ENCODE measurements at places on chromosomes 6 and 20.

- no peak for DNase-seq
Observed at GRCh38 chr6:68728159-68728979, 93.3 kb downstream of the ADGRB3 start.

DNA sequence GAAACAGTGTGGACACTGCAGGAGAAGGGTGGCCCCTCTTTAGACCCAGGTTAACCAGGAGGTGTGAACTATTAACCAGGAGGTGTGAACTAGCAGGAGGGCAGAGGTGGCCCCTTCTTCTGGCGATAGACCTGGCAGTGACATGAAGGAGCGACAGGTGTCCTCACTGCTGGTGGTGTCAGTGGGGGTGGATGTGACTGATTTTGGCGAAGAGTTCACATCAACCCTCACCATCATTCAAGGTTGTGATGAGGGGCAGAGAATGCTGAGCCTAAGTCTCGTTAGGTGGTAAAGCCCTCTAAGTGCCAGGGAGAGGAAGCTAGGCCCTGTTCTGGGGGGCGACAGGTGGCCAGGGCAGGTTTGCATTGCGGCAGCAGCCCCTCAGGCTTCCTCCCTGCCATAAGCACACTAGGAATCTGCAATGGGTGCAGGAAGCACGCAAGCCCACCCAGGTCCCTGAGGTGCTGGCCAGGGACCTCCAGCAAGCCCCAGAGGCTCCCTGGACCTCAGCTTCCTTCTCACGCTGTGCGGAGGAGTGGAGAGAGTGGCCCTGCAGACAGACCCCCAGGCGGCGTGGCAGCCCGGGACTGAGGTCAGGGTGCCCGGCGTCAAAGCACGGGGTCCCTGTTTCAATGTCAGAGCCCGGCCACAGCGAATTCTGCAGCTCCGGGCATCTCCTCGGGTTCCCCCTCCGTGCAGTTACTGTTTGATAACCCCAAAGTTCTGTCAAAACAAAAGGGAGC, 13.7 kb downstream of the NPEPL1 start:
- no peak for DNase-seq

DNA sequence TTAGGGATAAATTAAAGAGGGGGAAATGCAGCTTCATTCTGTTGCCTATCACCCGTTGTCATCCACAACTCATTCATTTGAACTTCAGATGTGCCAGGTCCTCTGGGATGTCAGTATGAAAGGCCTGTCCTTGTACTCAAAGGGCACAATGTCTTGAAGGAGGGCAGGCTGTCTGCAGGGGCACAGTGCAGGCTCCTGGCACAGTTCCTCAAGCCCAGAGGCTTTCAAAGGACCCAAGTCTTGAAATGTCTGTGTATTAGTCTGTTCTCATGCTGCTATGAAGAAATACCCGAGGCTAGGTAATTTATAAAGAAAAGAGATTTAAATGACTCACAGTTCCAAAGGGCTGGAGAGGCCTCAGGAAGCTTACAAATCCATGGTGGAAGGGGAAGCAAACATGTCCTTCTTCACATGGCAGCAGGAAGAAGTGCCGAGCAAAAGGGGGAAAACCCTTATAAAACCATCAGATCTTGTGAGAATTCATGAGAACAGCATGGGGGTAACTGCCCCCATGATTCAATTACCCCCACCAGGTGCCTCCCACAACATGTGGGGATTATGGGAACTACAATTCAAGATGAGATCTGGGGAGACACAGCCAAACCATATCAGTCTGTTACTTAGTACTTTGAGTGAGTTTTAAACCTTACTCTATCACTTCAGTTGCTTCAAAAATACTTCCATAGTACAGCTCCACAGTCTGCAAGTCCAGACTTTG, 9.4 kb downstream of the SNX9 start:
- no peak for DNase-seq

DNA sequence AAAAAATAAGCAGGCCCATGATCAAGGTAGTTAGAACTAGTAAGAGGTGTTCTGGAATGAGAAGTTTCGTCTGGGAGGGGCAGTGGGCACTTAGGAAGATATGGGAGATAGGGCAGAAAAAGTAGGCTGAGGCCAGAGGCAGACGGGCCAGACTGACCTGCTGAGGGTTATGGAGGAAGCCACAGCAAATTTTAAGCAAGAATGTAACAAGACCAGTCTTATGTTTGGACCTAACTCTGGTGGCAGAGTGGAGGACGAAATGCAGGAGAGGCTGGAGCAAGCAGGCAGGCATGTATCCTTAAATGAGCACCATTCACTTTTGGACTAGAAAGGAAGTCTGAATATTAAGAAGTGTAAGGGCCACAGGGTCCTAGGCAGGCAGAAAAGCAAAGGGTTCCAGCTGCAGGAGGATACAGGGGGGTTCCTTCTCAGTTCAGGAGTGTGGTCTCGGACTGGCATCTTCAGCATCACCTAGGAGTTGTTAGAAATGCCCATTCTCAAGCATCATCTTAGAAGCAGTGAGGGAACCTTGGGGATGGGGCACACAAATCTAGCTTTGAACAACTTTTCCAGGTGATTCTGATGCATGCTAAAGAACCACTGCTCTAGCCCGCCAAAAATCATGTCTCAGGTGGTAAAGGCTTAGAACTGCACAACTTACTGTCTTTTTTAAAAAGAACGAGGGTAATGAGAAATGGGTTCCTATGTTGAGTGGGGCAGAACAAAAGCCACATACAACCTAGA, 1.7 kb upstream of the DSTN start:
- peak; percentile 46 for DNase-seq

DNA sequence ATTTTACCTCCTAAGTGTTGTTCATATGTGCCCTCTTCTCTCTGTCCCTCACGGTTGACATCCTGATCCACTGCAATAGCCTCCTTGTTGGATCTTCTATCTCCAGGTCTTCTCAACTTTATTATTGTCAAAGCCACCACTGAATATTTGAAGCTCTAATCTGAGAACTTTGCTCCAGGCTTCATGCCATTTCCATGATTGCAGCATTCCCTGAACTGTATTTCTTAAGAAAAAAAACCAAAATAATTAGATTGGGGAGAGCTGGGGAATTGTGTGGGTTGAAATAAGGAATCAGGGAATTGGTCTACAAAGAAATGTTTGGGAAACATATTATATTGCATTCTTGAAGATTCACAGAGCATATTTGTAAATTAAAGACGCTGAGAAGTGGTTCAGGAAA, 2.5 kb upstream of the STX7 start:
- no peak for DNase-seq

GRCh38 chr20:10490706-10491105, 55.6 kb downstream of the SLX4IP start:
- no peak for DNase-seq

- peak; percentile 29 for DNase-seq
Observed at GRCh38 chr6:44049163-44049988, 77.9 kb downstream of the MRPL14 start.

GRCh38 chr6:168961264-168961656, 292.4 kb downstream of the THBS2 start:
- DNase-seq, result no peak

DNA sequence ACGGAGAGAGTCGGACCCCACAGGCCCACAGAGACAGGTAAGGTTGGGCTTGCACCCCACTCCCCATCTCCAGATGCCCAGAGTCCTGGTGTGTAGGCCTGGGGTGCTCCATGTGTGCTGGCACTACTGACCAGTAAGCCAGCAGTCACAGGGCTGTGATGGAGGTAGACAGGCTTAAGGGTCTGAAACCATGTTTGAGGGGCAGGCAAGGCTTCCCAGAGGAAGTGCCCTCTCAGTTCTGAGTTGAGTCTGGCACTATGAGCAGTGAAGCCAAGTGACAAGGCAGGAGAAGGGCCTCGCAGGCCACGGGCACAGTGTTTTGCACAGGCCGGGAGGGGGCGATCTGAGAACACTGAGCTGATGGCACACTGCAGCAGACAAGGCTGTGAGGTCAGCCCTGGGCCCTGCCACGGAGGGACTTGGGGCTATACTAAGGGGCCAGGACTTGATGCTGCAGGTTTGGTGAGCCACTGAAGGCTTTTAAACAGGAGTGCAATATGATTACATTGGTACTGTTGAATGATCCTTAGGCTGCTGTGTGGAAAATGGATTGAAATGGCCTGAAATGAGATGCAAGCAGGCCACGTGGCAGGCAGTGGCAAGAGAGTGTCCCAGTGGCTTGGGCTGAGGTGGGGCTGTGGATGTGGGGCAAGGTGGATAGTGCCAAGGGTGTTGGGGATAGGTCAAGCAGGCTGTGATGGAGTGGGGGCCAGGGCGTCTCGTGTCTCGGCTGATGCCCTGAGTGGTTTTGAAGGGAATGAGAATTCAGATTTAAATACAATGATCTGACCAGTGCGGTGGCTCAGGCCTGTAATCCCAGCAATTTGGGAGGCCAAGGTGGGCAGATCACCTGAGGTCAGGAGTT, 20.3 kb downstream of the TTBK1 start:
- peak; percentile 52 for DNase-seq

- no peak for DNase-seq
Observed at GRCh38 chr20:62553136-62553837, 77.5 kb upstream of the GATA5 start.

DNA sequence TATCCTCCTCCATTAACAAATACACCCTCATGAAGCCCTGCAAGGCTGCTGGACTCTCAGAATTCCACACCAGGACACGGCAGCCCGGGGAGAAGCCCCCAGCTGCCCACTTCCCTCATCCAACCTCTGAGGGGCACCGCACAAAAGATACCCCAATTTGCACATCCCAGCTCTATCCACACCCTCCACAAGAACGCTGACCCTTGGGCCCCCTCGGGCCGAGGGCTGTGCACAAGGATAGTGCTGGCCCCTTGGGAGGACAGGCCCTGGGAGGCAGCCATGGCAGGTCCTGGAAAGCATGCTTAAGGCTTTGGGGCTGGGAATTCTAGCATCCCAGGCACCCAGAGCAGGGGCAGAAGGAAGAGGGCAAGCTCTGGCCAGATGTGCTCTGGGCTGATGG, 112.8 kb upstream of the PRND start:
- no peak for DNase-seq

- no peak for DNase-seq
Observed at GRCh38 chr6:23477586-23477985, 648.4 kb upstream of the NRSN1 start.

GRCh38 chr20:24731312-24731711, 217.8 kb upstream of the CST7 start:
- no peak for DNase-seq

- DNase-seq, result no peak
Observed at GRCh38 chr20:15091421-15092037, 754.1 kb upstream of the FLRT3 start.

DNA sequence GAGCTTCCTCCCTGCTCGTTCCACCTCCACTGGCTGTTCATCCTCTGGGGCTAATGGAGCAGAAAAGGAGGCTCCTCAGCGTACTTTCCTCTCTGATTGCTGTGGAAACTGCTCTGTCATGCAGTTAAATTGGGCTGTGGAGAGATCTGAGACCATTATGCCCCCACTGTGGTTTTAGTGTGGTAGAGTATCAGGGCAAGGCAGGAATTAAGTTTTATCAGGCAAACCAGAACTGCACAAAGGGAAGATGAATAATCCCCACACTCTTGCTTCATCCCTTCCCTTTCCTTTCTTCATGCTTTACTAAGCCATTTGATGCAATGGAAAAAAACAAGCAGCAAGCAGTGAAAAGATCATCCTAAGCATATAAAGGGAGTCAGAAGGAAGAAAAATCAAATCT, 11.9 kb upstream of the ME1 start:
- no peak for DNase-seq

DNA sequence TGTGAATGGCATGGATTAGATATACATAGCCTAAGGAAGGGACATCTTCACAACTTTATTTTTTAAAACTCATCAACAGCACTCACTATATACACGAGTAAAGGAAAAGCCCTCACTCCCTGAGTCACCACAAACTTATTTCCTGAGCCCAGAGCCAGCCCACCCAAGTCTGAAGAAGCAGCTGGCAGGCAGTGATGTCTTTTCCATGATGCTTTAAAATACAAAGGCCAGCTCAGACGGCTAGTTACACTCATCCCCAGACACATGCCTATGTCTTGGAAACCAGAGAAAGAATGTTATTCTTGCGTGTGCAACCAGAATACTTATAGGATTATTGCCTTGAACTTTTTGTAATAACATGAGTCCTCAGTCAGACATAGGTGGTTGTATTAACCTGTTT, 114.4 kb downstream of the ADGRG6 start:
- no peak for DNase-seq

DNA sequence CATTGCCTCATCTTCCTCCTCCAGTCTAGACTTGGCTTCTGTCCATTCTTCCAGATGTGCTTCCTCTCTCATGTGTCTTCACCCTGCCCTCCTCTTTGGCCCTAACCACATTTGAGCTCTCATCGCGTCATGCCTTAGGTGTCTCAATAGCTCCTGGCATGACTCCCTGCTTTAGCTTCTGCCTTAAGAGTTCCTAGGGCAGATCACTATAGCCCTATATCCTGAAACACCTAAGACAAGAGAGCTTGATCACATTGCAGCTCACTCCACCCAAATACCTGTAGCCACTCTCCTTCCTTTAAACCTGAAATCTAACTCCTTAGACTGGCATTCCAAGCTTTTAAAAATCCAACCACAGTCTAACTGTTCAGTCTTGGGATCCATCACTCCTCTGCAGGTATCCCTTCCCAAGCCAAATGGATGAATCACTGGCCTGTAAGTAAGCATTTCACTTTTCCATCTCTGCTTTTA, 69.0 kb upstream of the STXBP5 start:
- no peak for DNase-seq

GRCh38 chr6:102417368-102417998, 1024.0 kb downstream of the GRIK2 start:
- no peak for DNase-seq

DNA sequence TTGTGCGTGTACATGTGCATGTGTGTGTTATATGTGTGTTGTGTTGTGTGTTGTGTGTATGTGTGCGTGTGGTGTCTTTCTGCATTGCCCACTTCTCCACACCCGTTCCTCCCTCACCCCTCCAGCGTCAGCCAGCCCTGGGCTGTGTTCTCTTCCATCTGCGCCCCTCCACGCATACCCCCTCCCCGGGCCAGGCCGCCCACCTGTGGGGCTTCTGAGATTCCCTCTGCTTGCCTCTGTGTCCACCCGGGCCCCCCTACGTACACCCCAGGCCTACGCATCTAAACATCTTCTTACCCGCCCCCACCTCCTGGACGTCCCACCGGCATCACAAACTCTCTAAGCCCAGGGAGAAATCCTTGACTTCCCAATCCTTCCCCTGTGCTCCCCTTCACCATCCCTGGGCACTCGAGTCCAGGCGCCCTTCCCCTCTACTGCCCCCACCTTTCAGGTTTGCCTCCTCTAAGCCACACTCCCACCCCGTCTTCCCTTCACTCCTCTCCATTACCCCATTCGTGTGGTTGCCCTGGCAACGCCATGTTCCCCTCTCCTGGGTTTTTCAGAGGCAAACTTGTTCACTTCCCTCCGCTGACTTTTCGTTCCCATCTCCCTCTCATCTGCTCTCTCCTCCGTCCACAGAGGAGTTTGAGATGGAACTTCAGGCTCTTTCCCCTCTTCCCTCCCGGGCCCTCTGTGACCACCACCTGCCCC, 81.7 kb upstream of the NNAT start:
- DNase-seq, result no peak

DNA sequence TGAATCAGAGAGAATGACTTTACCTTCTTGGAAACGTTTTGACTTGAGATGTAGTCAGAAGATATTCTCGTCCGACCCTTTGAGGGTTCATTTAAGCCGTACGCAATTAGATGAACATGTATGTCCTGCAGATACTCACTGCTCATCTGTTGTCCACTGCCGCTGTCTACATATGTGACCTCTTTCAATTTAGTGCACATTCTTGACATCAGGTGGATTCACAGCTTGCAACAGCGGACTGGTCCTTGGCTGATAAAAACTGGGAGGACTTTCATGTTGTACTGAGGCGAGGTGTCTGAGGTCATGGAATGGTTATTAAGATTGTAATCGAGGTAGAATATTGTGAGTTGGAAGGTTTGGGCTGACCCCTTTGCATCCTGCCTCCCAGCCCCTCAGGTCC, 194.2 kb downstream of the JARID2 start:
- DNase-seq, result no peak

- DNase-seq, result no peak
Observed at GRCh38 chr6:27541212-27541932, 68.5 kb upstream of the ZNF184 start.
